ENCODE measurements at places on chromosomes 16 and 17. TPM values are rescaled to one million over a fixed set of nuclear protein-coding genes. Genes with fewer than 3 reads are reported as not detected.

SLFN12L gene
- 53.3 TPM for total RNA-seq

GPRC5C gene
- total RNA-seq = 0.31 TPM

ARHGDIG gene
- not detected for total RNA-seq

TXNL4B gene
- 10.9 TPM for total RNA-seq

CCDC102A gene
- total RNA-seq = 1.9 TPM

SEPTIN1 gene
- 38.7 TPM for total RNA-seq

FZD2 gene
- 0.84 TPM for total RNA-seq
